ENCODE measurements at places on chromosomes 3 and 15. TPM values are rescaled to one million over a fixed set of nuclear protein-coding genes. Genes with fewer than 3 reads are reported as not detected.

GABRR3 gene
- total RNA-seq: not detected

C3orf62 gene
- total RNA-seq: 1.8 TPM

SAMMSON gene
- total RNA-seq: not detected

SLC28A1 gene
- 0.39 TPM for total RNA-seq

TLR9 gene
- total RNA-seq: not detected

SEMA5B gene
- 1.1 TPM for total RNA-seq

NECTIN3 gene
- total RNA-seq: 7.0 TPM

EXD1 gene
- not detected for total RNA-seq

DNAJA4 gene
- total RNA-seq: 78.5 TPM

YEATS2 gene
- 7.4 TPM for total RNA-seq

RHCG gene
- 0.30 TPM for total RNA-seq

- no peaks in the 10 kb centered on the region for H3K4me1 ChIP-seq
- H3K27me3 ChIP-seq: no peaks in the 10 kb centered on the region
These were observed 18.8 kb downstream of the NBEAL2 start for GRCh38 chr3:46998121-46998851.

DNA sequence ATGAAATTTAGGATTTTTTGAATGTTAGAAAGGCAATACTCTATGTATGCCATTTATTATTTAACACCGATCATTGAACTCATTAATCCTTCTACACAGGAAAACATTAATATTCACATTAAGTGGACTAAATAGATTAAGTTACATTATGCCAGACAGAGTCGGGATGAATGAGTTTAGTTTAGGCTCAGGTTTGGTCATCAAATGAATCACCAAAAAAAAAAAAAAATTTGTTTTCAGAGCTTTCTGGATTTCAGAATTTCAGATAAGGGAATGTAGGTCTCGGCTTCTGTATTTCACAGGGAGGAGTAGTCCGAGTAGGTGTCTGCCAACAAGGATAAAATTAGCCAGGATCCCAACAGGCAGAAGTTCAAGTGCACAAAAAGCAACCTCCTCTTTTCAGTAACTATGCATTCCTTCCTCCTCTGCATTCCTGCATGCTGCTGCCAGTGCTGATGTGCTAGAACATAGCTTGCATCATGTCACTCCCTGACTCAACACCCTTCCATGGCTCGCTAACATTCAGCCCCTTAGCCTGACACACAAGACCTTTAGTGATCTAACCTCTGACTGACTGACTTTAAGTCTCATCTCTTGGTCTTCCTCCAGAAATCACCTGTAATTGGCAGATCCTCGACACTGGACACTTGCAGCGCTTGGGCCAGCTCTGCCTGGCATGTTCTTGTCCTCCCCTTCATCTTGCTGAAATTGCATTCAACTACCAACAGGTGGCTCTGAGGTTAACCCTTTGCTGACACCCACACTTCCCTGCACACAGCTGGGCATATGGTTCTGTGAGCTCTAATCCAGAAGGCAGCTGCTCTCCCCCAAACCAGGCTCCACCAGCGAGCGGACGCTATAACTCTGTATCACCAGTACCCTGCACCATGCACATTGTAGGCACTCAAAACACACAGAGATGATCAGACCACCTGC lies 145.4 kb upstream of the PROK2 start:
- no peaks in the 10 kb centered on the region for H3K27me3 ChIP-seq
- no peaks in the 10 kb centered on the region for H3K4me1 ChIP-seq
- no peak overlapping the region for H3K4me3 ChIP-seq
- H3K36me3 ChIP-seq: no peaks in the 10 kb centered on the region

- no peak overlapping the region for H3K4me3 ChIP-seq
- no peak for DNase-seq
- H3K27ac ChIP-seq: no peak overlapping the region
- H3K36me3 ChIP-seq: no peaks in the 10 kb centered on the region
- no peaks in the 10 kb centered on the region for H3K4me1 ChIP-seq
These were observed 317.5 kb upstream of the CNTN6 start for GRCh38 chr3:775178-775880.

- H3K4me3 ChIP-seq: peak overlapping the region; percentile 93
- H3K27ac ChIP-seq: peak overlapping the region; percentile 99
- peaks cover 4% of the 10 kb centered on the region for H3K36me3 ChIP-seq
- DNase-seq: no peak
- peaks cover 18% of the 10 kb centered on the region for H3K4me1 ChIP-seq
- H3K27me3 ChIP-seq: no peaks in the 10 kb centered on the region
These were observed 1.1 kb downstream of the RPS27L start for GRCh38 chr15:63156086-63156710.

DNA sequence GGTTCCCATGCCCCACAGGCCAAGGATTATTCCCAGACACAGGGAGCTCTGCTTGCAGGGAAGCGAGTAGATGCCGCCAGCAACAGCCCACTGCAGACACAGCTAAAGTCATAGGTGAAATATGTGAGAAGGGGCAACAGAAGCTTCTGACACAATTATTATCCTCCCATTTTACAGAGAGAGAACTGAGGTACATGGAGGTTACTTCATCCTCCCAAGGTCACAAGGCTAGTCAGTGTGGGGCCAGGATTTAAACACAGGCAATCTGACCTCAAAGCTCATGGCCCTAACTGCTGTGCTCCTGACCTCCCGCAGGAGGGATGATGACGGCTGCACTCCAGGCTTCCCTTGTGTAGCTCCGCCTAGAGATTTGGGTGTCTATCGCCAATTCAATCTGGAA lies 15.7 kb upstream of the FSIP1 start:
- H3K4me3 ChIP-seq: no peak overlapping the region
- no peaks in the 10 kb centered on the region for H3K36me3 ChIP-seq
- no peak for DNase-seq
- H3K27me3 ChIP-seq: peaks cover 2% of the 10 kb centered on the region

DNA sequence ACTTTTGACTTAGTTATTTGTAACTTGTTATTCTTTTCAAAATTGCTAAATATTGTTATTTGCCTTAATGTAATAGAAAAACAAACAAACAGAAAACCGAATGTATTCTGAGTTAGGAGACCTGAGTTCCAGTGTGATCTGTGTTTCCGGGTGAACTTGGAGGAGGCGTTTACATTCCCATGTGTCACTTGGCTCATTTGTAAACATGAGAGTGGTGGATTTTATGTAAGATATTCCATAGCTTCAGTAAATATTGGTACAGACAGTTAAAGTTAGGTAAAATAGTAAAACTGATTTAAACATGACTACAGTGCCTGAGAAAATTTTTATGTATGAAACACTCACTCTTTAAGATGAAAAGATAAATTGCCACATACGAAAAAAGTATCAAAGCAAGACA lies 287.3 kb upstream of the POU1F1 start:
- no peaks in the 10 kb centered on the region for H3K27me3 ChIP-seq
- no peaks in the 10 kb centered on the region for H3K4me1 ChIP-seq
- no peak overlapping the region for H3K27ac ChIP-seq
- no peaks in the 10 kb centered on the region for H3K36me3 ChIP-seq

DNA sequence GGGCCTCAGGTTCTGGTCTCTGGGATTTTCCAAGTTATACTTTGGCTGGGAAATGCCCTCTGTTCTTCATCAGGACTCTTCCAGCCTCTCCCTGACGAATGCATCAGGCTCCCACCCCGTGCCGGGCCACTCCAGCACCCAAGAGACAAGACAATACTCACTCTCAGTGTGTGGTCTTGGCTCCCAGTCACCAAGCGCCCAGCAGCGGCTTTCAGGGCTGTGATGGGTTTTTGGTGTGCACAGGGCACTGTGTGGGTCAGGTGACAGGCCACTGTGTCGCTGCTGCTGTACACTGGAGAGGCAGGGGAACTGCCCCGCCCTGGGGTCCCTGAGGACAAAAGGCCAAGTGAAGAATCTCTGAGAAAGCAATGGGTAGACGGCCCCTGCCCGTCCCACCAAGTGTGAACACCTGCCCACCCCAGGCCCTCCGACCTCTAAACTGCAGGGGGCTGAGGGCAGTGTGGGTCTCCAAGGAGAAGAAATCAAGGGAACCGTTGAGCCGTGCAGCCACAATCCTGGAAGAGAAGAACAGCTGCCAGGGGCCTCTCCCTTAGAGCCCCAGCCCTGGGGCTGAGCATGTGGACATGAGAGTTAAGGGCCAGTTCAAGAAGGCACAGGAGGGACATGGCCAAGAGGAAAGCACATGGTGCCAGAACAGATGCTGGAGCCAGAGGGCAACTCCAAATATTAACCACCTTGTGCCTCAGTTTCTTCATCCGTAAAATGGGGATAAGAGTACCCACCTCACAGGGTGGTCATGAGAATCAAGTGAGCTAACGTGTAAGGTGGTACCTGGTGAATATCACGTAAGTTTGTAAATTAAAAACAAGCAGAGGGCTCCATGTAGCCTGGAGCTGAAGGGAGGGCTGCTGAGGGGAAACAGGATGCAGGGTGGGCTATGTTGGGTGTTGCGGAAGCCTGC lies 34.1 kb downstream of the PTPN23 start:
- H3K4me1 ChIP-seq: no peaks in the 10 kb centered on the region
- DNase-seq: no peak
- no peak overlapping the region for H3K4me3 ChIP-seq
- no peaks in the 10 kb centered on the region for H3K27me3 ChIP-seq
- peaks cover 88% of the 10 kb centered on the region for H3K36me3 ChIP-seq

- peaks cover 3% of the 10 kb centered on the region for H3K36me3 ChIP-seq
- H3K4me1 ChIP-seq: peaks cover 11% of the 10 kb centered on the region
- peak overlapping the region; percentile 17 for H3K27ac ChIP-seq
- no peak overlapping the region for H3K4me3 ChIP-seq
- no peaks in the 10 kb centered on the region for H3K27me3 ChIP-seq
These were observed 58.0 kb downstream of the CHD2 start for GRCh38 chr15:92958105-92958504.

GRCh38 chr15:63630036-63630751 lies 33.0 kb downstream of the FBXL22 start:
- DNase-seq: no peak
- no peaks in the 10 kb centered on the region for H3K27me3 ChIP-seq
- peaks cover 98% of the 10 kb centered on the region for H3K36me3 ChIP-seq
- H3K4me1 ChIP-seq: no peaks in the 10 kb centered on the region

DNA sequence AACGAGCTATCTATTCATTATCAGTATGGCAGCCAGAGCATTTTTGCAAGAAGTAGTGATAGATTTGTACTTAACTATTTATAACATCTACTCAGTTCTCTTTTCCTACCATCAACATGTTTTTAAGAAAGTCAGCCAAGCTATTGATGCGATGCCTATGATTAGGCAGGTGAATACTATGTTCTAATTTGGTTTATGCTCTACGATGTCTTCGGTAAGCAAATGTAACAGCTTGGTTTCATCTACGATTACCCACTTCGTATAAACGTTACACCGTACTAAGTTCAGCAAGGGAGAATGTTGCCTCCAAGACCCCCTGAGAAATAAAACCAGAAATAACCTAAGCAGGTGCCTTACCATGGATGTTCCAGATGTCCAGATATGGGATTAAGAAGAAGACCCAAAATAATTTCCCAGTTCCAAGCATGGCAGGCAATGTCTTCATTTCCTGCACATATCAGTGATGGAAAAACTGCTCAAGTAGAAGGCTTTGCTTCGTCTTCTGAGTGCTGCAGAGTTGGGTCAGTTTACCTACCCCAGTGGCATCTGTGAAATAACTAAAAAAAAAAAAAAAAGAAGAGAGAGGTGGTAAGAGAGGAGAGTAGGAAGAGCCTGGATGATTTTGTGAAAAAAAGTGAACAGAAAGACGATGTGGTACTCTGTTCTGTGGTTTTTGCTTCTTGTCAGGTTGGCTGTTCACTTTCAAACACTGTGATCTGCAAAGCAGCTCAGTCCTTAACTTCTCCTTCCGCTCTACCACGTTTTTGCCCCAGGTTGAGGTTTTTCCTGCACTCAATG lies at the start of gene BTLA:
Gene BTLA, minus strand, starts transcription at position 559 of the 798 bp plus-strand sequence. Its CDS starts 114 bp downstream, at position 445.
- H3K27ac ChIP-seq: no peak within 1 kb of the TSS
- no peak for DNase-seq
- H3K4me3 ChIP-seq: no peak within 1 kb of the TSS

DNA sequence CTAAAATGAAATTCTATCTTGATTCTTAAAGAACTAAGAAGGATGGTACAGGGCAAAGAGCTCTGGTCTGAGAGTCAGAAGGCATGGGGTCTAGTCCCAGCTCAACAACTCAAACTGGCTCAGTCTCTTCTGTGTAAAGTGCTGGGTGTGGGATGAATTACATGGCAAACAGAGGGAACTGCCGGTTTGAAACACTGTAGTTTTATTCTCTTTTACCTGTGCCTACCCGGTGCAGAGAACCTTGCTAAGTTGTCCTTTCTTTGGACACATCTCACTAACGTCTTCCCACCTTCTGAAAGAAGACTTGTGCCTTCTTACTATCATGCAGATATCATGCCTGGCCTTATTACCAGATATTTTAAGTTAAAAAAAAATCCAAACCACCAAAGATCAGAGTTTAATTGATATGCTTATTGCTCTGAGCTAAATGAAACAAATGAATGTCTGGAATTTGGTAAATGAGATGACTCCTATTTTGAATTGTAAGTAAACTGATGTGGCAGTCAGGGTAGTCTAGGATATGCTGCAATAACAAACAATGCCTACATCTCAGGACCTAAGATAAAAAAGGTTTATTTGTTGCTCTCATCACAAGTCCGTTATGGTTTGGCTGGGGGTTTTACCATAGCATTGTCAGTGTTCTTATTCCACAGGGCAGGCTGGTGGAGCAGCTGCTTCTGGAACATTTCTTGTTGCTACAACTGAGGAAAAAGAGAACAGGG lies 12.5 kb upstream of the RARRES1 start:
- no peak for DNase-seq
- H3K36me3 ChIP-seq: peaks cover 72% of the 10 kb centered on the region
- H3K27ac ChIP-seq: no peak overlapping the region
- no peaks in the 10 kb centered on the region for H3K4me1 ChIP-seq

DNA sequence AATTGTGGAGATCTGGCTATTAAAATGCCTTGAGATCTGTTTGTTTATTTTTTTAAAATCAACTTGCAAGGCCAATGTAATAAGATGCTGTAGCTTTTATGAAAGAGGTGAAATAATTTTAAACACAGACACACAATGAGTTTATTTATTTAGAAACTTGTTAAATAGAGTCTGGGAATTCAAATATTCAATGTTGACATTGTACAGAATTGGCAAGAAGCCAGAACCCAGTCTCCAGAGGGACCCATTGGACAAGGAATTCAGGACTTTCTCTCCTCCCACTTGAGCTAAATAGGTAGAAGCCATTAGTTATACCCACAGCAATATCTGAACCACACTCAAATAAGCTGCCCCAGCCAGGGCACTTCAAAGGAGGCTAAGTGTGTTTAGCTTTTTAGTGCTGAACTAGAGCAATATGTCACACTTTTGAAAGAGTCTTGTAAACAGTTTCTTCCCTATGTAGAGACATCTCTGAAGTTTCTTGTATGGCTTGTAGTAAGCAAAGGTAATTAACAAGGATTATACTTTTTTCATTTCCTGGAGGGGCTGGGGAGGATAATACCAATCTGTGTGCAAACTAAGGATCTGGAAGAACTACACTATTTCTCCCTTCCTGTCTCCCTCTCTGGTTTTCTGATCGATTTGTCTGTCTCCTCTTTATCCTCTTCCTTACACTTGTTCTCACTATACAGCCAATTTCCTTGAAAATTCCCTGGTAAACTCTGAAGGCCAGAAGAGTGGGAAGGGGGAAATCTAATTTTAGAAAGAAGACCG lies 6.0 kb downstream of the MECOM start:
- no peak for DNase-seq
- H3K4me1 ChIP-seq: peaks cover 8% of the 10 kb centered on the region
- H3K36me3 ChIP-seq: no peaks in the 10 kb centered on the region
